ENCODE measurements at places on chromosomes 2 and 18.

DNA sequence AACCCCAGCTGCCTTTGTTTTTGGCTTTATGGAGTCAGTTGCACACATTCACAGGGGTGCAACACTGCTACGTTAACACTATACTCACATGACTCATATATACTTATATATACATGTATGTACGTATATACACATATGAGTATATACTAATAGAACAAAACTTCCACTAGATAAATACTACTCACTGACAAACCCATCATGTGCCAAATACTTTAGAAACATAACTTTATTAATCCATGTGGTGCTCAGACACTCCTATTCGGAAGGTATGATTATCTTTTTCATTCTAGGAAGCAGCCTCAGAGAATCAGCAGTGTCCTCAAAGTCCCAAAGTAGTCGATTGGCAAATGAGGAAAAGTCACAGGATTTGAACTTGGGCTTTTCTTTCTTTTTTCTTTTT is 7.9 kb downstream of the PMAIP1 start:
- no peak for DNase-seq

- no peak for DNase-seq
Observed at GRCh38 chr2:232970051-232970450, 43.0 kb downstream of the NGEF start.

- no peak for DNase-seq
Observed at GRCh38 chr2:44152865-44153669, 15.6 kb upstream of the PPM1B start.

DNA sequence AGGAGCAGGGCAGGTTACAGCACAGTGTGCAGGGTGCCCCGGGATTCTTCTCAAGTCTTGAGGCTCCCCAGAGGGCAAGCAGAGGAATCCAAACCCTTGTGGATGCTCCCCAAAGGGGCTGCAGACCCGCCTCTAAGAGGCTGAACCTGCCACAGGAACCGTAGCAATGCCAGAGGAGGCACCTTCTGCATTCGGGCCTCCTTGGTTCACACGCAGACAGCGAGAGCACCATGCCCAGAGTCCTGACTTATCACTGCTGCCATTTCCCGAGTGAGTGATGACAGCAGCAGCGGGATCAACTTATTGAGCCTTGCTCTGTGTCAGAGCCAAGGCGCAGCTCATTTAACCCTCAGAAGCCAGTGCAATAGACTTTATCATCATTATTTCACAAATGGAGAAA is 203.5 kb downstream of the CTIF start:
- DNase-seq, result no peak

DNA sequence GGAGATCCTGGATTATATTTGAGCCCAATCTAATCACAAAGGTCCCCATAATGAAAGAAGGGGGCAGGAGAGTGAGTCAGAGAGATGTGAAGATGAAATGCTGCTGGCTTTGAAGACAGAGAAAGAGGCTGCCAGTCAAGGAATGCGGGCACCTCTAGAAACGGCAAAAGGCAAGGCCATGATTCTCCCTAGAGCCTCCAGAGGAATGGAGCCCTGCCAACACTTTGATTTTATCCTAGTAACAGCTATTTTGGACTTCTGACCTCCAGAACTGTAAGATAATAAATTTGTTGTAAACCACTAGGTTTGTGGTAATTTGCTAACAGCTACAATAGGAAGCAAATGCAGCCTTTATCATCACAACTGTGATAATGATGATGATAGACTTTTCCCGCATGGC is 32.9 kb downstream of the LBH start:
- DNase-seq, result no peak

All from stimulated activated CD4-positive, alpha-beta T cell treated with anti-CD3 and anti-CD28 coated beads, Interleukin-1b, Interleukin-23, amount 100 ng/mL, for 1 hour (primary cell).